ENCODE measurements at places on chromosomes 11 and 22.

DNA sequence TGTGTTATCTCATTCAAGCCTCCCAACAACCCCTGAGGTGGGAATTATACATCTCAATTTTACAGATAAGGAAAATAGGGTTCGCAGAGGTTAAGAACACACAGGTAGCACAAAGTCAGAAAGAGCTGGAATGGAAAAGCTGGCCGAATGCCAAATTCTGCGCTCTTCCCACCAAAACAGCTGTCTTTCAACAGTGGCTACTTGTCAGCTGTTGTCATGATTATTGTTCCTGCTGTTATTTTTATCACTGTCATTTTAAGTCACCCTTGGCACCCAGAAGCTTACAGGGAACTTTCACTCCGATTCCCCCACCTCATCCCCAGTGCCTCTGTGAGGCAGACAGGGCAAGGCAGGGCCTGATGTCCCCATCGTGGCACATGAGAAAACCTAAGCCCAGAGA lies 74.5 kb upstream of the CSNK2A3 start:
- DNase-seq, result no peak

DNA sequence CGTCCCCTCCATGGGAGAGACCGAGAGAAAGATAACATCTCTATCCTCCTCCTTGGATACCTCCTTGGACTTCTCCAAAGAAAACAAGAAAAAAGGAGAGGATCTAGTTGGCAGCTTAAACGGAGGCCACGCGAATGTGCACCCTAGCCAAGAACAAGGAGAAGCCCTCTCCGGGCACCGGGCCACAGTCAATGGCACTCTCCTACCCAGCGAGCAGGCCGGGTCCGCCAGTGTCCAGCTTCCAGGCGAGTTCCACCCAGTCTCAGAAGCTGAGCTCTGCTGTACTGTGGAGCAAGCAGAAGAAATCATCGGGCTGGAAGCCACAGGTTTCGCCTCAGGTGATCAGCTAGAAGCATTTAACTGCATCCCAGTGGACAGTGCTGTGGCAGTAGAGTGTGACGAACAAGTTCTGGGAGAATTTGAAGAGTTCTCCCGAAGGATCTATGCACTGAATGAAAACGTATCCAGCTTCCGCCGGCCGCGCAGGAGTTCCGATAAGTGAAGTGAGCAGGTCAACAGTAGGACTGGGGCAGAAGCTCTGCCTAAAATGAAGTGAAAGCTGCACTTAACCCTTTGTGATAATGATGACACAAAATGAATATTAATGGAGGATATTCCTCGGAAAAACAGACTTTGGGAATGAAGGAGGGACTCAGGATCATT lies 65.3 kb downstream of the WNT11 start:
- DNase-seq, result no peak

DNA sequence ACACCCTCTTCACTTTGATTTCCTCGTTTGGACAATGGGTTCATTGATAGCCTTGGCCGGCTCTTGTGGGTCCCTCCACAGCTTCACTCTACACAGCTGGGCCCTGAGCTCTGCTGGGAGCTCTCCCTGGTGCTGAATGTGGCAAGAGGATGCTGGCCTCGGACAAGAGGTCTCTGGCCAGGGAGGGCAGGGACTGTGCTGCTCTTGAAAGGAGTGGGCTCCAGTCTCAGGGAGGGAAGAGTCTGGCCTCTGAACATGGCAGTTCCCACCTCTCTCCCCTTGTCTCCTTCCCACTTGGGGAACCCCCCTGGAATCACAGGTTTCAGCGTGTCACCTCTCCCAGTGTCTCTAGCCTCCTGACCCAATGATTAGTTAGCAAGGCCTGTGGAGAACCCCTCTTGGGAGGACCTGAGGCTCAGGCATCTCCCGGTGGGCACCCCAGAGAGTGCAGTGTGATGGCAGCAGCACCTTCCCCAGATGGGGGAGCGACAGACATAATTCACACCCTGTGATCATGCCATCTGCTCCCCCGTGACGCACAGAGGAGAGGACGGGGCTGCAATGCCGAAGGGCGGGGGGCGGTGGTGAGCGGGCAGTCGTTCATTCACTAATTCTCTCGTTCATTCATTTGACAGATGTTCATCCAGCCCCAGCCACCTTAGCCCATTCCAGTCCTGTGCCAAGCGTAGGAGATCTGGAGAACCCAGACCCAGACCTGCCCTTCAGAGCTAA lies 2.8 kb upstream of the CABP7 start:
- no peak for DNase-seq

DNA sequence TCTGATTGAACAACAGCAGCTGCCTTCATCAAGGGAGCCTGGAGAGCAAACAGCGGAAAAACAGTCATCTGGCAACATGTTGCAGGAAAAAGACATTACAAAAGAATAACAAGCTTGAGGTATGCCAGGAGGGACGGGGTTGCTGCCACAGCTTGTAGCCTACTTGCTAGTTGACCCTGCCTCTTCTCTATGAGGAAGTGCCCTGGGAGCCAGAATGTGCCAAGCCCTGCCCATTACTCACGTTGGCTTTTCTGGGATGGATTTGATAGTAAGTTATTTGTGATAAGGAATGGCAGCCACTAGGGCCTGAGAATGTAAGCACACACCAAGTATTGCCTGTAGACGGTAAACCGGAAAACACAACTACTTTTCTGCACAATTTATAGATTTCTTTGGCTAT lies 113.5 kb upstream of the KIRREL3 start:
- DNase-seq, result no peak

DNA sequence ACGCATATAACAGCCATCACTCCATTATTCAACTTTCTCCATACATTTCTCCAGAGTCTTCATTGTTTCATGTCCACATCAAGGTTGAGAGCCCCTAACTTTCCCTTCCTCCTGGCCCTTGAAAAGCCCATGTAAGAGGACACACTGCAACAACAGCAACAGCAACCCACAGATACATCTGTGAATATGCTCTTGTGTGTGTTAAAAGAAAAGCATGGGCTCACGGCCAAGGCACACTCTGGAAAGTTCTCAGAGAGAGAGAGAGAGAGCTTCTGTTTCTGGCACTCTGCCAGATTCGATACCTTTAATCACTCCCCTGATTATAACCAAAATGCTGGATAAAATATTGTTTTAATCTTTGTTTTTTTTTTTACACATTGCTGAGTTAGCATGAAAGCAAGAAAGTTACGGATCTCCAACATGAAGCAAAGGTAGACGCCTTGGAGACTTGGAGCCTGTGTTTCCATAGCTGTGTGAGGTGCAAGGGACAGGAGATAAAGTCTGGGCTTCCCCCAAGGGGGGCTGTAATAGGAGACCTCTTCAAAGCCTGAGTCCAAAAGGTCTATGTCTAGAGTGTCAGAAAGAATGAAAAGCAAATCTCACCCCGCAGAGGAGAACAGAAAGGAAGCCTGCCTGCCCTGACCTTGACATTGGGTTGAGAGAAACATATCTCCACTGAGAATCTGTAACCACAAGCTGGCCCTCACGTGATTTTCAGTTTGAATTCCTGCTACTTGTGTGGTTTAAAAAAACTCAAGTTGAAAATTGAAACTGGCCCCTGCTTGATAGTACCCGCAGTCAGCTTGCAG lies 33.7 kb upstream of the MPPED1 start:
- no peak for DNase-seq

- no peak for DNase-seq
Measured at GRCh38 chr11:35065566-35065965, 73.4 kb upstream of the CD44 start.

- no peak for DNase-seq
Measured at GRCh38 chr11:3160252-3161031, 4.7 kb downstream of the OSBPL5 start.

GRCh38 chr11:10540546-10540914 lies 457 bp downstream of the RNF141 start:
- DNase-seq, result no peak

DNA sequence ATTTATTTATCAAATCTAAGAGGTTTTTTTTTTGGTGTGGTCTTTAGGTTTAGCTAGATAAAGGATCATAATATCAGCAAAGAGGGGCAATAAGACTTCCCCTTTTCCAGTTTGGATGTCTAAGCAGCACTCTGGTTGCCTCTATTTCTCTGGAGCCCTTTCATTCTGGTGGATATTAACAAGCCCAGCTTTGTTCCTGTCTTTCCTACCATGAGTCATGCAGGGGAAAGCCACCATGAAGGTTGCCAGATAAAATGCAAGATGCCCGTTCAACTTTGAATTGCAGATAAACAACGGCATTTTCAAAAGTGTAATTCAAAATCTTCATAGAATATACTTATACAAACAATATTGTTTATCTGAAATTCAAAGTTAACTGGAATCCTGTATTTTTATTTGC lies 143.6 kb downstream of the ADAMTS15 start:
- no peak for DNase-seq

GRCh38 chr11:68412593-68413475 lies 47.7 kb upstream of the PPP6R3 start:
- peak; percentile 25 for DNase-seq

- no peak for DNase-seq
Measured at GRCh38 chr11:11521306-11522002, 100.4 kb downstream of the GALNT18 start.

DNA sequence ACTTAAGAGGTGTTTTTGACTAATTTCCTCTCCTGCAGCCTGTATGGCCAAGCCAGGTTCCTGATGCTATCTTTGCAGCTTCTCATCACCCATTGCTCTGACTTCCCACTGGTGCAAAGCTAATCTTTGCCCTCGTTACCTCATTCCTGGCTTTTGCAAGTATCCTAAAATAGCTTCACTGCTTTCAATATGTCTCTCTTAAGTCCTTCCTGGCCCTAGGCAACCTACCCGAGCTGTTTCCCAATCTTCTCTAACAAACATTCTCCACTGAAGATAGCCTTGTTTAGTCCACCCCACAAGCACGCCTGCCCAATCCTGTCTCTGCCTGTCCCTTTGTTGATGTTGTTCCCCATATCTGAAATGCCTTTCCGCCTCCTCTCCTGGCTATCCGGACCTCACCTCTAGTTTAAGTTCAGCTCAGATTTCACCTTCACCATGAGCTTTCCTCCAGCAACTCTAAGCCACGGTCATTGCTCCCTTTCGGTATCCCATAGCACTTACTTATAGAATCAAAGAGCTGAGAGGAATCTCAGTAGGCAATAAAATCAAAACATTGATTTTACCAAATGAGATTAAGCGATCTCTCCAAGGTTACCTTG lies 30.1 kb upstream of the CECR2 start:
- DNase-seq, result no peak

GRCh38 chr11:21430537-21430936 lies 761.2 kb downstream of the NELL1 start:
- DNase-seq, result no peak

DNA sequence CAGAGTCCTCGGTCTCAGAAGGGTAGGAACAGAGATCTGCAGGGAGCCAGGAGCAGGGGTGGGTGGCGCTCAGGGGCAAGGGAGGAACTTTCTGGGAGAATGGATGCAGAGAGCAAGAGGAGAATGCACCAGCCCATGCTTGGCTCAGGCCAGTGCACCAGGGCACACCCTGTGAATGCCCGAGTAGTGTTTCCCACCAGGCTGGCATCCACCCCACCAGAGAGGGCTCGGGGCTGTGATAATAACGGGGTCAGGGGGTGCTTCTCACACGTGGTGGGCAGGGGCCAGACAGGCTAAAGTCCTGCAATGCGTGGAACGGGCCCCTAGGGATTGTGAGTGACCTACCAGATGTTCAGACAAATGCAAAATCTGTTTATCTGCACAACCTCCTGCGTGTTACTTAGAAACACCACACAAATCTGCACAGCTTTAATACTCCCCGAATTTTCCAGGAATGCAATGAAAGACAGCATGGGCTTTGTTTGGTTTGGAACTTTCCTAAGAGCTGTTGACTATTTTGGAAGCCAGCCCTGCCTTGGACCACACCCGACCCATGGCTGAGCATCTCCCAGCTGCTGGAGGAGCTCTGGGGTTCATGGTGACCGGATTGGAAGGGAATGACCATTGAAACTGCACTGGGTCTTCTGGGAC lies 368.3 kb downstream of the SHANK2 start:
- no peak for DNase-seq

DNA sequence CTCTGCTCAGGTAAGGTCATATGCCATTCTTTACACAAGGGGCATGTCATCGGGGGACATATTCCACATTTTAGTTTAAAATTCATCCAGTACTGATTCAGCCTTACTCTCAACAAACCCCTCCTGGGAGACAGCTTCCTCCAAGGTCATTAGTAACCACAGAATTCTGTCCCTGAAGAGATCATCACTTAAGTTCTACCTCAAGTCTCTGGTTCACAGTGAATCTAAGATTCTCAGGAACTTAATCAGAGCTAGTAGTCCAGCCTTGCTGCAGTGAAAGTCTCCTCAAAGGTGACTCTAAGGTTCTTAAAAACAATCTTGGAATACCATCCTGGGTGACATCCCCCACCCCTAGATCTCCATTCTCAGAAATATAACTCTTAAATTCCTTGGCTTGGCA lies 18.9 kb upstream of the GDPD4 start:
- DNase-seq, result no peak

GRCh38 chr11:120695939-120696338 lies 184.4 kb downstream of the GRIK4 start:
- DNase-seq, result no peak

DNA sequence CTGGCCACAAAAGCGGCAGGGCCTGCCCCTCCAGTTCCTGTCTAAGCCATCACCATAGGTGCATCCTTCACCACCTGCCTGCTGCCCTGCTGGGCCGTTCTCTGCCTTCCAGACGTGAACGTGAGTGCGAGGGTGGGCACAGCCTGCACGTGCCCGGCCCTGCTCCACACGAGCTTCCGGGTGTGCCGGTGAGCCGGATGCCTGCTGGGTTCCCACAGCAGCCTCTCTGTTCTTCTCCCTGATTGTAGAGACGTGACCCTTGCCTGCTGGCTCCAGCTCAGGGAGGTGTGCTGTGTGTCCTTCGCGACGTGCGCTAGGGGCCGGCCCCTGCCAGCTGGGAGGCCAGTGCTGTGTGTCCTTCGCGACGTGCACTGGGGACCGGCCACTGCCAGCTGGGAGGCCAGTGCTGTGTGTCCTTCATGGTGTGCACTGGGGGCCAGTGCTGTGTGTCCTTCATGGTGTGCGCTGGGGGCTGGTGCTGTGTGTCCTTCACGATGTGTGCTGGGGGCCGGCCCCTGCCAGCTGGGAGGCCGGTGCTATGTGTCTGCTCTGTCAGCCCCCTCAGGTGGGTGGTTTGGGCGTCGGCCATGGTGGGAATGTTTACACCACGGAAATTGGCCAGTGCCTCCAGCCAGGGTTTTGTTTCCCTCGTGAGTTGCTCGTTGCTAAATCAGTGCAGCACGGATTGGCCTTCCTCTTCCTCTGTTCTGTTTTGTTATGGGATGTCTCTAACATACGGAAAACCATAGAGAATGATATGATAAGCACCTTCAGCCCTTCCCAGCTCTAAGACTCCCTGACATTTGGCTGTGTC lies 35.4 kb upstream of the BRSK2 start:
- no peak for DNase-seq

DNA sequence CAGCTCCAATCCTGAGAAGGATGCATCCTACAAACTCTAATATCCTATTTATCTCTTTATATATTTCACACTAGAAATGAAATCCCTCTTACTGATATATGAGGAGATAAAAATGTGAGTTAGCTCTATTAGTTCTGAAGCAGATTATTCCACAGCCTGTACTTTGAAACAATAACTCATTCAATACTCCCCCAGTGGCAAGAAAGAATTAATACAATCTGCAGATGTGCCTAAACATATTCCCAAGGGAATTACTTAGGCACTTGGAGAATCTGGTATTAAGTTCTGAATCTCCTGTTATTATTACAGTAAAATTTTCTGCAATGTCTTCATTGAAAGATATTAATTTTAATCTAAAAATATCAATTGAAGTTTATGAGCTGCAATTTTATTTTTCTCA lies 59.4 kb downstream of the DDI1 start:
- DNase-seq, result no peak

All from stimulated activated naive B cell treated with anti-CD40 and anti-IgM and Interleukin-4, amounts not matched to agents 10 μg/mL and 1 μg/mL and 100 μg/mL, for 72 hours (primary cell).